ENCODE measurements at places on chromosomes 6 and 20. TPM values are rescaled to one million over a fixed set of nuclear protein-coding genes. Genes with fewer than 3 reads are reported as not detected.
A peak's percentile ranks its signal among the peaks of the same experiment; 100 is the strongest.

DNA sequence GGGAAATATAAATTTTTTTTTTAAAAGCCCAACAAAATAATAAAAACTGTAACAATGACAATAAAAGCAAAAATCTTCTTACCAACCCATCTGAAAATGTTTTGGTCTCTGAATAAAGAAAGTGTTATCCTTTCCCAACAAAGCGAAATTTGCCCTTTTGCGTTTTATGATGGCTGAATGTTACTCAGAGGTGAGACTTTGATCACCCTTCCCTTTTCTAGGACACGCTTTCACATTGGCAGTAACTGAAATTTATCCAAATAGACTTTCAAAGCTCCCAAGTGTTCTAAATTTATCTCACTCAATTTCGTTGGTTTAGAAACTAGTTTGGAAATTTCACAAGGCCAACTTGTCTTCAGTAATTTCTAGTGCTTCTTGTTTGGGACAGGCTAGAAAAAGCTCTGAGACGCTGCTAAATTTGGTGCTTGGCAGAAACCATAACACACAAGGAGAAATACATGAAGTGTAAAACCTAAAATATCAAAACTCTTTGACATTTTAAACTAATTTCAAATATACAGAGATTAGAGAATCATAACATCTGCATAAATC is 354.5 kb upstream of the CITED2 start:
- no peak for DNase-seq
- H3K4me3 ChIP-seq: no peak overlapping the region
- no peaks in the 10 kb centered on the region for H3K27me3 ChIP-seq

- H3K27ac ChIP-seq: no peak overlapping the region
- H3K4me3 ChIP-seq: no peak overlapping the region
- no peaks in the 10 kb centered on the region for H3K4me1 ChIP-seq
Observed at GRCh38 chr20:23223908-23224580, 126.5 kb upstream of the NXT1 start.

- H3K27me3 ChIP-seq: no peaks in the 10 kb centered on the region
- no peak for DNase-seq
Observed at GRCh38 chr6:159404296-159404695, 235.1 kb downstream of the FNDC1 start.

DNA sequence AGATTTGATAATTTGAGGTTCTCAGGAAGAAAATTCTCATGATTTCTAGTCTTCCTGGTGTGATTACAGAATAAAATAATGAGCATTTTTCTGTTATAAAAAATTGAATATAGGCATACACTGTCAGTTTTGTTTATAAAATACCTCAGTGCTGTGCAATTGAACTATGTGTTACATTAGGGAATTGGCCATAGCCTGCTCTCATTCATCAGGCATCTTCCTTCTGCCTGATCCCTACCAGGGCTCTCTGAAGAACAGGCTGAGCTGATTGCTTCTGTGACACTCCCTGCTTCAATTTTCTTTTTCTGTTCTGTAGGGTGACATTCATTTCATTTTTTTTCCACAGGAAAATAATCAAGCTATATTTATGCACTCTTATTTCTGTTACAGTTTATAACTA is 162.8 kb downstream of the PHF3 start:
- no peaks in the 10 kb centered on the region for H3K27me3 ChIP-seq
- H3K4me1 ChIP-seq: no peaks in the 10 kb centered on the region
- H3K27ac ChIP-seq: no peak overlapping the region
- H3K36me3 ChIP-seq: no peaks in the 10 kb centered on the region
- no peak for DNase-seq
- no peak overlapping the region for H3K4me3 ChIP-seq

DNA sequence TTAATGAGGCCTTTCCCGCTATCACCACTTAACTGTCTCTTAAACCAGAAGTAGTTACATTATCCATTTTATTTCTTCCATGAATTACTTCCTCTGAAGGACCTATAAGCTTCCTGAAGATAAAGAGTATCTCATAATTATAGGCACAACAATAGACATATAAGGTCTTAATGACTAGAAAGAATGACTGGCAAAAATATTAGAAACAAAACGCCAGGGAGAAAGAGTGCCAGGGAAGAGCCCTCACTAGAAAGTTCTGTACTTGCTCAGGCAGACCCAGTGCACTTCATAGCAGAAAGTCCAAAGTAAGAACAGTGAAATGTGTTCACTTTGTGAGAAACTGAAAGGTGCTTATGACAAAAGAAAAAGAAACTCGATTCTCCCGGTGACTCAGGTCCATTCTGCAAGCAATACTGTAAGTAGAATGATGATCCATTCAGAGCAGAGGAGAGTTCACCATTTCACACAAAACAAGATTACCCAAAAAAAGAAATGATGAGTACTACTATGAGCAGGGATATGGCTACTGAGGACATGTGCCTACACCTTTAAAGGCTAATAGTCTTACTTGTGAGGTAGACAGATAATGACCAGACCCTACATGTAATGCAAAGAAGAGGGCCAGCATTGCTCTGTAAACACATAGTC is 5.5 kb downstream of the ZNF334 start:
- H3K27ac ChIP-seq: no peak overlapping the region
- H3K27me3 ChIP-seq: no peaks in the 10 kb centered on the region
- no peak for DNase-seq
- no peaks in the 10 kb centered on the region for H3K36me3 ChIP-seq

GRCh38 chr6:122369536-122369935 is 29.9 kb upstream of the HSF2 start:
- no peak for DNase-seq
- H3K27ac ChIP-seq: no peak overlapping the region
- H3K36me3 ChIP-seq: no peaks in the 10 kb centered on the region
- no peaks in the 10 kb centered on the region for H3K4me1 ChIP-seq

GRCh38 chr6:7730784-7731227 is 4.9 kb downstream of the BMP6 start:
- DNase-seq: no peak
- no peaks in the 10 kb centered on the region for H3K36me3 ChIP-seq
- H3K4me1 ChIP-seq: peaks cover 12% of the 10 kb centered on the region
- H3K27me3 ChIP-seq: peaks cover 35% of the 10 kb centered on the region
- no peak overlapping the region for H3K4me3 ChIP-seq

DNA sequence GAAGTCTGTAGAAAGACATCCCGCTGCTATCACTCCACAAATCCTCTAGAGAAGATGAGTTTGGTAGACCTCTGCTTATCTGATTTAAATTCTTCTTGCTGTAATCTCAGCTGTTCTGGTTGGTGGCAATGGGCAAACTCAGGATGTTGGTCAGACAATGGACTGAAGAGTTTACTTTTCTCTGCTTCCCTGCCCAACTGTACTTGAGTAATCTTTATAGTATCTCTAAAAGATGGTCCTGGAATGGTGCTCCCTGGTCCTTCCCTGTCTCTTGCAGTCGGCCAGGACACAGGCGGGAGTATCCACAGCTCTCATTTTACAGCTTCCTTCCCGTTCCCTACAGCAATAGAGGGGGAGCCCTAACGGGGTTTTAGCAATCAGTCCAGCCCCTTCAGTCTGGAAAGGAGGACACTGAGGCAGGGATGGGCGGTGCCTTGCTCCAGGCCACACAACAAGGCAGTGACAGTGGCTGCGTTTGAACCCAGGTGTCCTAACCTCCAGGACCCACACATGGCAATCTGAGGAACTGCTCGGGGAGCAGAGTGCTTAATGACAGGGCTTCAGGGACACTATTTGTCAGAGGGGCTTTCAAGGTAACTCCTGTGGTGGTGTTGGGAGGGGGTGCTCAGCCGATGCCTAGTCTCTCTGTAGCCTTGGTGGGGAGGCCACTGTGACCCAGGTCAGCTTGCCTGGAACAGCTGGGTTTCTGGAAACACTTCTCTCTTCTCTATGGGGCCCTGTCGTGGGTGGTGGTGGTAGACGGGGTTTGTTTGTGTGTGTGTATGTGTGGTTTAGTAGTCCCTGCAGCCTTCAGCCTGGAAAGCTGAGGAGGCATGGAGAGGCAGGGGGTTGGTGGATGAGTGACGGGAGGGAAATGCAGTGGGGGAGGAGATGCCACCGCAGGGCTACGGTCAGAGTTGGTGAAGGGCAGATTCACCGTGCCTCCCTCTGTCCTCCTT is 9.5 kb upstream of the VEGFA start:
- no peaks in the 10 kb centered on the region for H3K36me3 ChIP-seq
- no peak overlapping the region for H3K4me3 ChIP-seq
- DNase-seq: no peak
- no peak overlapping the region for H3K27ac ChIP-seq

- H3K4me3 ChIP-seq: no peak overlapping the region
- H3K36me3 ChIP-seq: no peaks in the 10 kb centered on the region
- no peaks in the 10 kb centered on the region for H3K27me3 ChIP-seq
Observed at GRCh38 chr6:141467881-141468280, 664.8 kb upstream of the GJE1 start.

GRCh38 chr6:117600008-117600743 is 2.1 kb downstream of the GOPC start:
- no peaks in the 10 kb centered on the region for H3K36me3 ChIP-seq
- H3K27ac ChIP-seq: no peak overlapping the region
- H3K27me3 ChIP-seq: no peaks in the 10 kb centered on the region
- H3K4me1 ChIP-seq: peaks cover 4% of the 10 kb centered on the region
- H3K4me3 ChIP-seq: no peak overlapping the region
- no peak for DNase-seq

GRCh38 chr6:112007805-112008204 is 46.1 kb upstream of the CCN6 start:
- H3K27me3 ChIP-seq: no peaks in the 10 kb centered on the region
- H3K4me1 ChIP-seq: no peaks in the 10 kb centered on the region

- H3K4me1 ChIP-seq: no peaks in the 10 kb centered on the region
- no peaks in the 10 kb centered on the region for H3K27me3 ChIP-seq
- no peak overlapping the region for H3K27ac ChIP-seq
- H3K4me3 ChIP-seq: no peak overlapping the region
- DNase-seq: no peak
Observed at GRCh38 chr6:131937703-131938631, 13.2 kb downstream of the CCN2 start.

DNA sequence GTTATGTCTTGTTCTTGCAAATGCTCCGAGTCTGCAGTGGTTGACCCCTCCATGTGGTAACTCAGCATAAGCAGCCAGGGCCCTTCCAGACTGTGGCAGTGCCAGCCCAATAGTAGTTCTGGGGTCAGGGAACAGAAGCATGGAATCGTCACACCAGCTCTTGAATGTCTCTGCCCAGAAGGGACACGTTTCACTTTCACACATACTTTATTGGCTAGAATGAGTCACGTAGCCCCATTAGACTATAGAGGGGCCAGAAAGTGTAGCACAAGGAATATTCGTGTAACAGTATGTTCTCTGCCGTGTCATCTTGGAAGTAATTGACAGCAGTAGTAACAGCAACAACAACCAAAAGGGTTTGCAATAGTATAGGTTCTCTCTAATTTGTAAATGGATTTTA is 254.7 kb downstream of the FARS2 start:
- no peak overlapping the region for H3K27ac ChIP-seq
- H3K4me3 ChIP-seq: no peak overlapping the region
- no peaks in the 10 kb centered on the region for H3K27me3 ChIP-seq
- no peaks in the 10 kb centered on the region for H3K4me1 ChIP-seq

DNA sequence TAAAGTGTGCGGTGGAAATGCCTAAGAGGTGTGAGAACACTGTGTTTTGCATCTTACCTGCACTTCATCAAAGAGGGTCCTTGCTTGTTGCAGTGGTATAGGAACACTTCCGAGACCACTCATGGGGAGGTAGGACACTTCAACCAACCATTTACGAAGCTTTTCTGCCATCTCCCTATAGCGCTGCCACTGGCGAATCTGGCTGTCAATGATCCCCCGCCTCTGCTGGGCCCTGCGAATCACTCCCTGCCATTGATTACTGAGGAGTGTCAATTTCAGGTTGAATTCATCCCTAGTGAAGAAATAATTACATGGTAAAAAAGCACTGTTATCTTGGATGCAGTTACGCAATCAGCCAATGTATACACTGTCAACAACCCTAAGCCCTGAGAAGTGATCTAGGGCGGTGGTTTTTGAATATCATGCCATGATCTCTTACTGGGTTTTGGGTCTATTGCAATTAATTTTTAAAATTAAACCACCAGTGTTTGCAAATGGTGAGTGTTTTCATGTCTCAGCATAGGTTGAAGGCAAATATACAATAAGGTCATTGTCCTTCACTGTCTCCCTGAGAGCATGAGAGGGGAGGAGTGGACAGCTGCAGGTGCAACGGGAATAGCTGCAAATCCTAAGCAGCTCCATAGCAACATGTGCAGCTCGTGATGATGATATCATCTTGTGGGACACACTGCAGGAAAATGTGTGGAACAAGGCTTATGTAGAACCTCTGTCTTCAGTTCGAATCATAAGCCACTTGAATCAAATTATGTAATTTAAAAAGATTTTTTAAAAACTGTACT is 400.6 kb downstream of the ESR1 start:
- no peaks in the 10 kb centered on the region for H3K27me3 ChIP-seq
- no peak for DNase-seq
- H3K4me1 ChIP-seq: no peaks in the 10 kb centered on the region
- H3K27ac ChIP-seq: no peak overlapping the region
- no peak overlapping the region for H3K4me3 ChIP-seq

GRCh38 chr6:170083236-170084051 is 207.4 kb downstream of the DLL1 start:
- H3K4me1 ChIP-seq: no peaks in the 10 kb centered on the region
- H3K4me3 ChIP-seq: no peak overlapping the region
- DNase-seq: no peak
- H3K36me3 ChIP-seq: no peaks in the 10 kb centered on the region

- no peak overlapping the region for H3K27ac ChIP-seq
- H3K4me1 ChIP-seq: no peaks in the 10 kb centered on the region
- no peak overlapping the region for H3K4me3 ChIP-seq
Observed at GRCh38 chr20:57000441-57000968, 265.9 kb downstream of the BMP7 start.

GRCh38 chr20:24694157-24694726 is 224.8 kb downstream of the SYNDIG1 start:
- no peak overlapping the region for H3K4me3 ChIP-seq
- H3K27ac ChIP-seq: no peak overlapping the region
- no peak for DNase-seq
- H3K36me3 ChIP-seq: no peaks in the 10 kb centered on the region

- H3K27ac ChIP-seq: no peak overlapping the region
- H3K36me3 ChIP-seq: peaks cover 6% of the 10 kb centered on the region
- no peaks in the 10 kb centered on the region for H3K4me1 ChIP-seq
- H3K27me3 ChIP-seq: no peaks in the 10 kb centered on the region
Observed at GRCh38 chr6:3320238-3320811, 61.6 kb downstream of the PSMG4 start.

GRCh38 chr6:137415127-137415833 is 78.9 kb downstream of the OLIG3 start:
- no peaks in the 10 kb centered on the region for H3K36me3 ChIP-seq
- H3K27me3 ChIP-seq: no peaks in the 10 kb centered on the region
- peak overlapping the region; percentile 30 for H3K4me3 ChIP-seq
- no peaks in the 10 kb centered on the region for H3K4me1 ChIP-seq
- DNase-seq: peak; percentile 69

GRCh38 chr6:114452785-114453401 is 110.1 kb upstream of the HS3ST5 start:
- no peaks in the 10 kb centered on the region for H3K27me3 ChIP-seq
- H3K4me3 ChIP-seq: no peak overlapping the region
- H3K27ac ChIP-seq: no peak overlapping the region
- no peak for DNase-seq

NKAIN4 gene
- not detected for total RNA-seq

C2 gene
- 7.8 TPM for total RNA-seq

LRRC73 gene
- 0.77 TPM for total RNA-seq

GRIK2 gene
- 0.50 TPM for total RNA-seq

OTOR gene
- not detected for total RNA-seq

DLK2 gene
- 0.19 TPM for total RNA-seq

CST2 gene
- not detected for total RNA-seq

SLC25A27 gene
- total RNA-seq: 7.6 TPM

CCN5 gene
- 0.84 TPM for total RNA-seq

Data from colonic mucosa (tissue), 4 donors.